ENCODE measurements at places on chromosomes 1 and 21.

DNA sequence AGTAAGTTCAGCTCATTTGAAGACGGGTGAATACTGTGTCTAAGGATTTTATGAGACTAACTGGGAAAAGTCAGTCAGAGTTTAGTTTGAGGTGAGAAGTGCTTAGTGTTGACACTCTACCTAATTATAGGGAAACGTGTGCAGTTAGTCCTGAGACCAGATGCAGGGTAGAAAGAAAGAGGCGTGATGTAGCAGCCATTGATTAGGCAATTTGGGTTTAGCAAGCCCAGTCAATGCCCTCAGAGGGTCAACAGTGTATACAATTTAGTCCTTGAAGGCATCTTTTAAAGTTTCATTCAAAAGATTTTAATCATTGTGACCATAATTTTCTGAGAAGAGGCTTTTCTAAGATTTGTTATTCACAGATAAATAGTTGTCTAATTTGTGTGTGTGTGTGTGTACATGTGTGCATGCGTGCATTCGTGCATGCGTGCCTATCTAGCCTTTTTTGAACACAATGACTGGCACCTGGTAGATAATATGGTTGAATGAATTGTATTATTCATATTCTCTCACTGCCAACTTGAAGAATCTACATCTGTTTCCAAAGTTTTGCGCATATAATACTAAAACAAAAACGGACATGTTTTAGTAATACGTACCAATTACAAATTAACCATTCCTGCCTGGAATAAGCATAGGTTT is 332.9 kb downstream of the SRGAP2C start:
- no peak for DNase-seq

DNA sequence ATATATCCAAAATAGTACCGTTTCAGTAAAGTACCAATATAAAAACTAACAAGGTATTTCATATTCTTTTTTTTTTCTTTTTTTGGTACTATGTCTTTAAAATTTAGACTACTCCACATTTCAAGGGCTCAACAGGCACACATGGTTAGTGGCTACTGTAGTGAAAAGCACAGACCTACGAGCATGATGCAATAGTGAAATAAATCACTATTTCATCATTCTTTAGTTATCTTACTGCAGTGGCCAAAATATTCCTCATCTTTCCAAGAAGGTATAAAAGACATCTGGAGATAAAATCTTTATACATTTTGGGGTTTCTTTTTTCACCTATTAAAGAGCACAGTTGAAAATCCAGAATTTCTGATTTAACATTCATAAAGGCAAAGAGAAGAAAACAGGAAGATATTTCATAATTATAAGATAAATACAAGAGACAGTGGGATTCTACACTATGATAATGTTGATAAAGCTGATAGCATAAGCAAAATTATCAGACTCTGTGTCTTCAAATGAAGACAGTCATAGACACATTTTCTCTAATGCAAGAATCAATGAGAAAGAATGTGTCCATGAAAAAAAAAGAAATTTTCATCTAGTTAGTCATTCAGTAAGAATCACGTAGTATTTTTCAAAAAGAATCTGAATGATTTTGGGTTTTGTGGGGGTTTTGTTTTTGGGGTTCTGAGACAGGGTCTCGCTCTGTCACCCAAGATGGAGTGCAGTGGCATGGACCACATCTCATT is 41.9 kb downstream of the CEP170 start:
- DNase-seq, result peak; percentile 46

GRCh38 chr1:147585640-147586383 is 44.5 kb downstream of the BCL9 start:
- DNase-seq, result no peak

- DNase-seq, result no peak
These were observed at the start of gene TNFRSF18 for GRCh38 chr1:1206376-1206965. Gene TNFRSF18, minus strand, starts transcription at chr1:1206592. Its CDS starts 21 bp downstream, at chr1:1206571.

DNA sequence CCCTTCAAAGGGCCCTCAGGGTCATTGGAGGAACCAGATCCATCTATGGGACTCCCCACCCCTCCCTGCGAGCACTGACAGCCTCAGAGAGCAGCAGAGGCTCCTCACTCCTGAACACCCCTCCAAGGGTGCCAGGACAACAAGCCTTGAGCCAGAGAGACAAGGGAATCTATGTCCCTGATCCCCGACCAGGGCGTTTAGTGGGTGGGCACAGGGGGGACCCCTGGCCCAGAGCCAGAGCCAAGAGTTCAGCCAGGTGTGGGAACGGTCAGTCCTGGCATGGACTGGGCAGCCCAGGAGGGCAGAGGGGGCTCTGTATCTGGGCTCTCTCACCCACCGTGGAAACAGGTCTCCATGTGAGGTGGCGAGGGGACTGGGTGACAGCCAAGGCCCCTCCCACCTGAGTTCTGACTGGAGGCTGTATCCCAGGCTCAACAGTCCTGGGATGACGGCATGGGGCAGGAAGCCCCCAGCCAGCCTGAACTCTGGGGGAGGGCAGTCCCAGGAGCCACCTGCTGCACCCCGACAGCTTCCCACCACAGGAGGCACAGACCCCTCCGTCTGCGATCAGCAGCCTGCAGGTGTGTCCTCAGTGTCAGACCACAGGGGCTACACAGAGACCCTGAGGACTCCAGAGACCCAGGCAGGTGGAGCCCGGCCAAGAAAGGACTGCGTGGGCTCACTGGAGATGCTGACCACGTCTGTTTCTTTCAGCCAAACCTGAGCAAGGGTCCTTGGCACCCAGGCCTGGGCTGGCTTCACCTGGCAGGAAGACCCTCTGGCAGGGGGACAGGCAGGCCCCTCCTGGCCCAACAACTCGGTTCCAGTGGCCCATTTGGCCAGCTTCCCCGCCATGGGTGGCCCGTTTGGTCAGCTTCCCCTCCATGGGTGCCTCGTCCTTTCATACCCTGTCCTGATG is 11.2 kb upstream of the SRARP start:
- no peak for DNase-seq

- peak; percentile 91 for DNase-seq
These were observed 11.5 kb upstream of the TMEM51 start for GRCh38 chr1:15141935-15142539.

GRCh38 chr1:82795508-82796149 is 994.9 kb downstream of the ADGRL2 start:
- DNase-seq, result no peak

GRCh38 chr1:170375082-170375723 is 156.8 kb upstream of the GORAB start:
- DNase-seq, result no peak

DNA sequence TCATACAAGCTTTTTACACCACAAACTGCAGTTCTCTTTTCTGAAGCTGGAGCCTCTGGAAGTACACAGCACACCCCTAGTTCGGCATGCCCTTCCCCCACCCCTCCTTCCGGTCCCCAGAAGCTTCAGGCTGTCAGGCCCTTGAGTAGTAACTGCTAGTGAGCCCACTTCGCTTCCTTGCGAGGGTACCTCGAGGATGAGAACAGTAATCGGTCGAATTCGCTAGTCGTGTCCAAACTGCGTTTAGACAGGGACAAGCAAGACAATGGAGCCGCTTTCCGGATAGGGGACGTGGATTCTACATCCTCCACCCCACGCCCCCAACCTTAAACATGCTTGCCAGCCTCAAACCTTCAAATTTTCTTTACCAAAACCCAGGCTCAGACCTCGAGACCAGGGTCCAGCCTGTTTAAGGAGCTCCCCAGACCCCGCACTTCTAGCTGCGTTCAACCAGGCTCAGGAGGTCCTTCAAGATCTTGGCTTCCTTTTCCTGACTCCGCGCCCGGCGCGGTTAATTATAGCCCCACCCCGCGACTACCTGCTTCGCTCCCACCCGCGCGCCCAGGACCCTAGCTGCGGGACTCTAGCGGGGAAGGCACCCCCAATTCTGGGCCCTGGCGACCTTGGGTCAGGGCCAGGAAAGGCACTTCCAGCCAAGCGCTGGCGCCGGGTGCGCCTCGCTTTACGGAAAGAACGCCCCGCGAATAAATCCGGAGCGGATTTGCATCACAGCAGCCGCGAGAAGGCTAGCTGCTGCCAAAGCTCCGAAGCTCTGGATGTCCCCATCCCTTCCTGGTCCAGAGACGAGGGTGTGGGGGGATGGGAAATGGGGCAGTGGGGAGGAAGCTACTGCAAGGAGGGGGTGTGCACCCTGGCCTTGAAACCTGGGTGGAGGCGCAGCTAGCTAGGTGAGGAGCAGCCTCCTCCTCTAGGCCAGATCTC is 8.1 kb upstream of the TSPAN1 start:
- no peak for DNase-seq

DNA sequence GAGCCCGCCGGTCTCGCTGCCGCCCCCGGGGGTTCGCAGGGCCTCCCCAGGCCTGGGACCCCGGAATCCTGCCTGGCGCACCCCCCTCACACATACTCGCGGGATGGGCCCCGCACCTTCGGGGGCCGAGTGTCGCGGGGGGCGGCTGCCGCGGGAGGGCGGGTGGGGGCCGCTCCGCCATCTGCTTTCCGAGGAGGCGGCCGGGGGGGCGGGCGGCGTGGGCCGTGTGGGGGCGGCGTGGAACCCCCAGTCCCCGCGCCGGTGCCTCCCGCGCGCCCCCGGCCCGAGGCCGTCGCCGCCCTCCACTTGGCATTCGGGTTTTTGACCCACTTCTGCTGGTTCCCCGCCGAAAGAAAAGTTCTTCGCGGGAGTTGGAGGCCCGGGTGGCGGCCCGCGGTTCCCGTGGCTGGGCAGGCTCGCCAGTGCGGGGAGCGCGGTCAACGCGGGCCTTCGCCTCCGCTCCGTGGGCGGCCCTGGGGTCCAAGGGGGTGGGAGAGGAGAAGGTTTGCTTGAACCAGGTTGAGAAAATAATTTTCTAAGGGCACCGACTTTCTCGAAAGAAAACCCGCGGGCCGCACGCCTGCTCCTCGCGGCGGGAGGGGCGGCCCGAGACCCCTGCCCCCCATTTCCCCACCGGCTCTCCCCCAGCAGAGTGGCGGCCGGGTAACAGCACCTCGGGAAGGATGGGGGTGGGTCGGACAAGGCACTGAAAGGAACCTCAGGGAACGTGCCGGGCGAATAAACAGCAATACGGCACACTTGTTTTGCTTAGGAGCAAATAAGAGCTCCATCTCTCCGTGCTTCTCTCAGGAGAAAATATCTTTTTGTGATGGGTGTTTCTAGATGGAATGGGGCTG is 1.6 kb downstream of the PHF13 start:
- no peak for DNase-seq

DNA sequence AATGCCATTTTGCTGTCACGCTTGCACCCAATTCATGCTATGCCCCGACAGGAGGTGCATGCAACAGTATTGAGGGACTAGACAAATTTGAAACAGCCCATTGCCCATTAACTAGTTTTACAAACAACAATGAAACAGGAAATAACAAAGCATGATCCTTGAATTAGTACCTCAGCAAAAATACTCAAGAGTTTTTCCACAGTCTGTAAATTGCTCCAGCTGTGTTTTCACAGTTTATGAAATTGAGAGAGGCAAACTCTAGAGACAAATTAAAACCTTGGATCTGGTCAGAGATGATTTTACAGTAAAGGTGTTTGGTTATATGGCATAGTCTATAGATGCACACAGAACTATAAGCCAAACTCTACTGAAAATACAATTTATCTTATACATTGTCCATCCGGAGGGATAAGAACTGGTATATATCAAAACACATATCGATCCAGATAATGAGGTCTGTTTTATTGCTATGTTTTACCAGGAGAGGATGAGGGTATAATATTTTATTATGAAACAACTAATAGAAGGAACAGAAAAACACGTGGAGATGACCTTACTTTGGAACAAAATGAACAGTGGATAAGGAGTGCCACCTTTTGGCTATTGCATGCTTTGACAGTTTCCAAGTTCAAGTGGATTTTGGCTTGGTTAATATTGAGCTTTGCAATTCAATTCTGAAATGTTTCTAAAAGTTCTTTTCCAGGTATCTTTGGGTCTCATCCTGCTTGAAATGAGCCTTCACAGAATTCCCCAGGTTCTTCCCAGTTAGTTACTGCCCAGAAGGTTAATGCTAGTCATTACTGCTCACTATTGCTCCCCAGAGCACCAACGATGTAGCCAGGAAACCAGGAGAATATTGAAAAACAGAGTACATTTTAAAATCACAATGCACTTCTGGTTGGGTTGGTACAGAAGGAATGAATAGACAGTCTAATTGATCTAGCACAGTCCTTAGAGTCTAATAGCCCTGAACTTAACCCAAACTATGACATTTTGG is 45.7 kb downstream of the ZC3H11B start:
- DNase-seq, result peak; percentile 49

- peak; percentile 4 for DNase-seq
These were observed 100.7 kb upstream of the ATP1B1 start for GRCh38 chr1:169005776-169006175.

- peak; percentile 47 for DNase-seq
These were observed 26.1 kb downstream of the CACNA1S start for GRCh38 chr1:201085902-201086735.

GRCh38 chr1:244437086-244437468 is 14.6 kb downstream of the ADSS2 start:
- DNase-seq, result no peak

DNA sequence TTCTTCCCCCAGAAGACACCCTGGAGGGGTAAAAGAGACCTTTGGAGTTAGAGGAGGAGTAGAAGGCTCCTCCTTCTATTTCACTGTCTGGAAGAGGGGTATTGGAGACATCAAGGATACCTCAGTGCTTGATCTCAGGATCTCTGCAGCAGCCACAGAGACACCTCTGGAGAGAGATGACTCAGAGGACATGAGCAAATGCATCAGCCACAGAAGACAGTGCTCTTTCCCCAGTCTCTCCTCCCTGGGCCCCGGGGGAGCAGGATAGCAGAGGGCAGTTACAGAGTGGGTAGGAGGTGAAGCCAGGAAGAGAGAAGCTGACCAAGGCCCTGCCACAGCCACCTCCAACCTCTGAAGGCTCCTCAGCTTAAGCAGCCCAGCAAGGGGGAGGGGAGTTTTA is 15.3 kb upstream of the TEDDM1 start:
- no peak for DNase-seq

- no peak for DNase-seq
These were observed 415.4 kb downstream of the PTBP2 start for GRCh38 chr1:97136996-97137395.

DNA sequence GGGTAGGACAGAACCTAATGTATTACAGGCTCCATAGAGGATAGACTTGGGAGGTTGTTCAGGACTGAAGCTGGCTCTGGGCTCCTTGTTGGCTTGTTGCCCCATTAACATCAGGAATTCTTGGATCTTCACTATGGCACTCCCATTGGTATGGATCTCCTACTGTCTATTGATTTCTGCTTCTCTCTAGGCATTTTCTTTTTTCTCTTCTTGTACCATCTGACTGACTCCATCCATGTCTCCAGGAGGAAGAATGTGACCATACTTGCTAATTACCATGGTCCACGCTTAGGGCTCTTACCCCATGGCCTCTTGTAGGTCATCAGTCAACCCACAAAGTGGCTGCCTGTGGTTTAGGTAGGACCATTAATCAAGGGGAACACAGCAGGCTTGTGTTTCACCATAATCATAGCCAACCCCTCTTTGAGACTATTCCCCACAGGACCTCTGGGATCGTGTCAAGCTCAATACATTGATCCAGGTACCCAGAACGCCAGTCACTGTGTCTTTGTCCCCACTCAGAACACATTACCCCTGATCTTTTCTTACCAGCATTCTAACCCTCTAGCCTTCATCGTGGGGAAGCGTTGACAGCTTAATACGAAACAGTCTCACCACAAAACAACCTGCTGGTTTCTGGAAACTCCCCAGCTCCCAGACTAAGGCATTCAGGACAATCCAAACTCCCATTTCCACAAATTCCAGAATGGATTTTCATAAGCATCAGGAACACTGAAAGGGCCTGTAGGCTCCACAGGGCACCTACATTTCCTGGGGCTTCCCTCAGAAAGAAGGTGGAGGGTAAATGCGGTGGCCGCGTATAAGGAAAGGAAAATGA is 97.1 kb downstream of the ETS2 start:
- DNase-seq, result no peak

GRCh38 chr1:86741947-86742572 is 37.7 kb downstream of the SH3GLB1 start:
- DNase-seq, result peak; percentile 24

- peak; percentile 48 for DNase-seq
These were observed 1.2 kb downstream of the AGPAT3 start for GRCh38 chr21:43866260-43866629.

Data from RPMI7951 (cell line).